Muscle of leg (tissue), 16 donors: ENCODE measurements at places on chromosomes 6 and 20. TPM values are rescaled to one million over a fixed set of nuclear protein-coding genes. Genes with fewer than 3 reads are reported as not detected.

GRCh38 chr20:17895641-17896171 lies 72.9 kb downstream of the SNX5 start:
- DNase-seq, result peak; percentile 89

- no peak for DNase-seq
Observed at GRCh38 chr20:4087923-4088322, 72.6 kb upstream of the RNF24 start.

DNA sequence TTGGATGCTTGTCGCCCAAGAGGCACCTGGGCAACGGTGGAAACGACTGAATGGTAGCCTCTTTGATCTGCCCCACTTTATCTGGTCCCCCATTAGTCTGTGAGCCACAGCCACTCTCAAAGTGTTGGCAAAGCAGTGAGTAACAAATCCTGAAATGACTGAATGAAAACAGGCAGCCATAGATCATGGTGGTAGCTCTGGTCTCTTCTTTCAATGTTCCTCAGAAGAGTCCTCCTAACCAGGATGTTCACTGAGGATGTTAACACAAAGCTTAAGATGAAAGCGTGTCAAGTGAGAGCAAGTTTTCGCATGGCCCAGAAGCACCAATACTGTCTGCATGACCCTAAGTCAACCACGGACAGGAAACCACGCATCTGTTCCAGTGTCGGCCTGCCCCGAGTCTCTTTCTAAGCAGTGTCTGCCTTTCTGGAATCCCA lies 107.3 kb downstream of the IRF4 start:
- DNase-seq, result no peak

DNA sequence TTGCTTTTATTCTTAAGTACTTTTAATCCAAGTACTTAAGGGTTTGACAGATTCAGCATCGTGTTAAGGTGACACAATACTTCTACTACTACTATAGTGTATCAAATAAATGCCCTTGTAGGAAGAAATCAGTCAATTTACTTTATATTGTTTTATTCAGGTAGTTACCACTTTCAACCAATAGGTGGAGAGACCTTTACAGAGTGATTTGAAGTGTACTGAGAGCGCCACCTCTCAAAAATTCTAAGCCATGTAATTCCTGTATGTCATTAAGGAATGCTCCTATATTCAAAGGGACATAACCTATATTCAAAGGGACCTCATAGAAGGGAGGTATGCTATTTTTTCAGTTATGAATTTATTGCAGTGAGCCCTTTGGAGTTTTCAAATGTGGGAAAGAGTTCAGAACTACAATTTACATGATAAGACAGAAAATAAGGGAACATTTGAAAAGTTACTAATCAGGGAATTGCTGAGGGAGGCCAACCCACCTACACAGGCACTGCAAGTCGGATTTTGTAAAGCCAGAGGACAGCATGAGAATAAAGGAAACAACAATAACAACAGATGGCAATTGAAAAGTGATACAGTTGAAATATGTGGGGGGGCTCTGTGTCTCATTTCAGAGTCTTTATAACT lies 955.6 kb downstream of the TBC1D32 start:
- peak; percentile 29 for DNase-seq

- no peak for DNase-seq
Observed at GRCh38 chr6:158237656-158238055, 69.5 kb downstream of the GTF2H5 start.

GRCh38 chr6:64034910-64035655 lies 399.5 kb downstream of the PHF3 start:
- no peak for DNase-seq

- peak; percentile 48 for DNase-seq
Observed at GRCh38 chr6:38671885-38672467, 31.0 kb downstream of the GLO1 start.

GRCh38 chr6:34070315-34071135 lies 75.4 kb downstream of the GRM4 start:
- DNase-seq, result no peak

DNA sequence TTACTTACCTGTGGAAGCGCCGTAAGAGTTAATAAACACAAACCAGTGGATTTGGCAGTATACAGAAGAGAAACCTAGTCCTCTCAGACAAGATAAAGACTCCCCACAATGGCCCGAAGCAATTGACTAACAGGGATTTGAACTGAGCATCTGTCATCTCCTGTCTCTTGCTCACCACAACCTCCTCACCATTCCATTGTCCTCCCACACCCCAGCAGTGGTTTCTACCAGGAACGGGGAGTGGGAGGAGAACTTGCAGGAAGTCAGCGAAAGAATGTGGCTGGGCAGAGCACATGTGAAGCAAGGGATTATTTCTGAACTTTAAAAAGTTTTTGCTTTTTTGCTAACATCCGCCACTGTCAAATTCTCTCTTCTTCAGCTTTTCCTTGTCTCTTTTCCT lies 24.6 kb upstream of the TAAR1 start:
- no peak for DNase-seq

RAB22A gene
- total RNA-seq, result 16.3 TPM

DEFB112 gene
- total RNA-seq, result not detected

CENPW gene
- 10.0 TPM for total RNA-seq

SALL4 gene
- 0.18 TPM for total RNA-seq
